ENCODE measurements at places on chromosomes 12 and 14. TPM values are rescaled to one million over a fixed set of nuclear protein-coding genes. Genes with fewer than 3 reads are reported as not detected.

DNA sequence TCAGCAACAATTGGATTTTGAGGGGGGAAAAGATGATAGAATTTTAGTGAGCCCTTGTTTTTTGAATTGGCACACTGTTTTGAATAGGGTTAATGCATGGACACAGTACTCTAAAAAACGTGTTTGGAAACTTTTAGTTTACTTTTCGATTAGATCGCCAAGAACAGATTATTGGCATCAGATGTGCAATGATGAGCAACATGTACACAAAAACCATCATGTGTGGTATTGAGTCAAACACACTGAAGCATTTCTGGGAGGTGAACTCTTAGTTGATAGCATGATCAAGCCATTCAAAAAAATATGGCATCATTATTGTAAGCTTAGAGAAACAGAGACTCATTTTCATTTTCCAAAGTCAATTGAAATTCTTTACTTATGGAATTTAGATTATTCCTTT, 329.2 kb downstream of the ADAMTS20 start:
- no peak overlapping the region for H3K27ac ChIP-seq
- no peak for DNase-seq
- peaks cover 8% of the 10 kb centered on the region for H3K4me1 ChIP-seq
- no peaks in the 10 kb centered on the region for H3K27me3 ChIP-seq
- H3K36me3 ChIP-seq = peaks cover 18% of the 10 kb centered on the region
- no peak overlapping the region for H3K4me3 ChIP-seq

DNA sequence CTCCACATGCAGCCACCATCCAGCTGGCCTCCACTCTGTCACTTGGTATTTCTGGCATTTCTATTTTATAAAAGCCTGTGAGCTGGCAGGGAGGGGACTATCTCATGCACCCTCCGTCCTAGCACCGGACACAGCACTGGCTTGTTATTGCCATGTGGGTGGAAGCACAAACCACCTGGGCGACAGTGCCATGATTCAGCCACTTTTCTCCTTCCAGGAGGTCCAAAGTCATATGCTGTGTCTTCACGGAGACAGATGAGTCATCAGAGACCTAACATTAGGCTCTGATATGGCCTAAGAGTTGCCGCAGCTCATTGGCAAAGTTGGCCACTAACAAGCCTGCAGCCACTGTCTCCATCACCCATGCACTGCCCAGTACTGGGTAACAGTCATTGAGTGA, 1123.0 kb downstream of the VRK1 start:
- H3K4me3 ChIP-seq = no peak overlapping the region
- H3K36me3 ChIP-seq = 0 out of 2 replicates have a peak, but pooled peaks cover 2% of the 10 kb centered on the region
- no peak overlapping the region for H3K27ac ChIP-seq
- no peaks in the 10 kb centered on the region for H3K27me3 ChIP-seq

DNA sequence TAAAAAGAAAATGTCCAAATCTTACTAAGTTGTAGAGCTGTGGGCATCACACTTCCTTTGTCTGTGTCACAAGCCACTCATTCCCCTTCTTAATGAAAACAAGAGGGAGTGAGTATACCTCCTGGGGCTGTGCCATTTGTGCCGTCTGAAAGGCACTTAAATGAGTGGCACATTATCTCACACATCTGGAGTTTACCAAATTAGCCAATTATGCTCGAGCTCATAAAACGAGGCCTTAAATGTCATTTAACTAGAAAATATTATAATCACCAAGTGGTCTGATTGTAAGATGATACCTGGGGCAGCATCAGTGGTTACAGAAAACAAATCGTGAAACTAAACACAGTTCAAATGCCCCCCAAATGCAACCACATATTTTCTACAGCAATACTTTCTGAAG, 146.1 kb downstream of the PAX9 start:
- H3K27me3 ChIP-seq = no peaks in the 10 kb centered on the region
- no peak for DNase-seq
- H3K4me3 ChIP-seq = no peak overlapping the region
- H3K36me3 ChIP-seq = no peaks in the 10 kb centered on the region
- peaks cover 21% of the 10 kb centered on the region for H3K4me1 ChIP-seq
- no peak overlapping the region for H3K27ac ChIP-seq

- H3K4me1 ChIP-seq = peaks cover 18% of the 10 kb centered on the region
- no peaks in the 10 kb centered on the region for H3K27me3 ChIP-seq
- DNase-seq = peak; percentile 49
- no peak overlapping the region for H3K27ac ChIP-seq
These were observed 26.8 kb downstream of the DGLUCY start for GRCh38 chr14:91140672-91141071.

DNA sequence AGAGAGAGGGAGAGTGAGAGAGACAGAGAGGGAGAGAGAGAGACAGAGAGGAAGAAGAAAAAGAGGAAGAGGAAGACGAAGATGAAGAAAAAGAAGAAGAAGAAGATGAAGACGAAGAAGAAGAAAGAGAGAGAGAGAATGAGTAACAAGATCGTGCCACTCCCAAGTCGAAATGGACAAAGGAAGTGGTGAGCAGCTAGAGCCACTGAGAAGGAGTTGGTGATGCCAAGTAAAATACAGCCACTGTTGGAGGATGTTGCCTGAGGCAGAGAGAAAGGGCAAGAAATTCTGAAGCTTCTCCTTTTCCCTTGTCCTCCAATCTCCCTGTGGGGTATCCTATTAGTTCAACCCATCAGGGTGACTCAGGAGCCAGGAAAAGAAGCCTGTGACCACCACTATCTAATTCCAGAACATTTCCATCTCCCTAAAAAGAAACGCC, 12.5 kb upstream of the ANAPC5 start:
- H3K27me3 ChIP-seq = peaks cover 12% of the 10 kb centered on the region
- no peaks in the 10 kb centered on the region for H3K36me3 ChIP-seq
- no peak overlapping the region for H3K4me3 ChIP-seq
- no peak for DNase-seq
- no peaks in the 10 kb centered on the region for H3K4me1 ChIP-seq

DNA sequence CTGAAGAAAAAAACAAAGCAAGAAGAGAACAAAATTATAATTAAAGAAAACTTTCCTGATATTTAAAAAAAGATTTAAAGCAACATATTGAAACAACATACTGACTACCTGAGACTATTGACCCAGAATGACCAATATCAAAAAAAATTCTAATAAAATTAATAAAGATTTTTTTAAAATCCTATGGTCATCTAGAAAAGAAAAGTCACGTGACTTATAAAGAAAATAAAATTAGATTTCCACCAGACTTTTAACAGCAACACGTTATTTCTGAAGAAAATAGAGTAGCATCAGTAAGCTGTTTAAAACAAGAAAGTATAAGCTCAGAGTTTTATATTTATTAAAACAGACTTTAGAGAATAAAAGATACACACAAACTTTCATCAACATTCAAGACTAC, 238.0 kb downstream of the C12orf42 start:
- no peak overlapping the region for H3K27ac ChIP-seq
- DNase-seq = no peak
- no peaks in the 10 kb centered on the region for H3K27me3 ChIP-seq

DNA sequence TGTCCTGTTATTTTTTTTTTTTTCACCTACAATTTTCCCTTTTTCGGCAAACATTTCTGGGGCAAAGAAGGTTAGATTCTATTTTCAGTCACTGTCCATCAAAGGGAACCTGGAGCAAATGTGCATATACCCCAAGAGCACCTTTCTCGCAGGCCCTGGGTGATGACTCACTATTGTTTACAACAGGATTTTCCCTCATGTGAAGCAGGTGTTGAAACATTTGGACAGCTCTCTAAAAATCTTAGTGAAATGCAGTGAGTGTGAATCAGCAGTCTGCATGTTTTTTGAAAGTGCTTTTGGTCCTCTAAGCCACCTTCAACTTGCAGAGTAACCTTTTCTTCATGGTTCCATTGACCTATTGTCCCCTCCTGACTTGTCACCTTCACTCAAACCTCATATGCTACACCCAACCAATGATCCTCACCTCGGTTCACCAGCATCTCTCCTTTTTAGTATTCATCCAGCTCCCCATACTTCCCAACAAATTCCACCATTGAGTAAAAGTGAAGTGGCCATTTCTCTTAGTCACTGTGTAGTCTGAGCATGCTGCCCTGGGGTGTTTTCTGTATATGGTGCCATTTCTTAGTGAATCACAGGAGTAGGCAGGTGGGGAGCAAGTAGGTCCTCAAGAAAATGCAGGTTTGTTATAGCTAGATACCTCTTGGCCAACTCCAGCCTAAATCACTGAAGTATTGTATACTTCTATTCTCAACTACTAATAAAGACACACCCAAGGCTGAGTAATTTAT, 260.2 kb downstream of the BMP4 start:
- no peaks in the 10 kb centered on the region for H3K4me1 ChIP-seq
- H3K27me3 ChIP-seq = no peaks in the 10 kb centered on the region
- no peak for DNase-seq
- no peak overlapping the region for H3K27ac ChIP-seq
- H3K36me3 ChIP-seq = no peaks in the 10 kb centered on the region

DNA sequence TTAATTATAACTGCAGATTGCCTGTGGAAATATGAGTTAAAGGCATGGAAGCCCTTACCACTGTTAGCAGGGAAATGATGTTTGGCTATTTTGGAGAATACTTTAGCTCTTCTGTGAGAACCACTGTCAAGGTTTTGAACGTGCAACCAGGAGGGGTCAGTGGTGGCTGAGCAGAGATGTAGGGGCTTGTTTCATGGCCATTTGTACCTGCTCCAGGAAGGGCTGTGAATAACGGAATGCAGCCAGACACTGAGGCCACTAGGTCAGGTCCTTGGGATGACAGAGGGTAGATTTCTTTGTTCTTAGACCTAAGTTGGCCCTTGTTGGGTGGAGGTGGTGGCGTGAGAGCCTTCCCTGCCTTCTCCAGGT, 8.3 kb downstream of the TRAF3 start:
- no peak for DNase-seq
- H3K4me1 ChIP-seq = peaks cover 20% of the 10 kb centered on the region
- H3K36me3 ChIP-seq = no peaks in the 10 kb centered on the region
- H3K27ac ChIP-seq = no peak overlapping the region

DNA sequence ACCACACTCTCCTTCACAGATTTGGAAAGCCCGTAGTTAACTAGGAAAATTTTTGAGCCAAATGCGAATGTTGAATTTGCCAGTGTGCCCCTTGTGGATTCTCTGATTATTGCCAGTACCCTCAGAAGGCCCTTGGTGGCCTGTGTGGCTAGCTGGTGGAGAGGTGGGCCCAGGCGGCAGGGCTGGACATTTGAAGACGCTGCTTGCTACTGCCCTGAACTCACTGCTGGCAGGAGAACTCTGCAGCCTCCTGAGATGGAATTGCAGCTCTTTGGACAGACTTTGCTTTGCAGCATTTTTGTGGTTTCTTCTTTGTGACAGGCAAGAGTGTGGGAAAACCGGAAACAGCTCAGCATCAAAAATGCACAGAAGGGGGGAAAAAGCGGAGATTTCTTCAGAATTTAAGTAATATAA, 97.6 kb downstream of the TGFB3 start:
- H3K4me3 ChIP-seq = no peak overlapping the region
- H3K4me1 ChIP-seq = peaks cover 21% of the 10 kb centered on the region
- 0 out of 2 replicates have a peak overlapping the region, but pooled peaks have one; percentile 35 for H3K27ac ChIP-seq
- no peaks in the 10 kb centered on the region for H3K27me3 ChIP-seq
- DNase-seq = no peak

- H3K27ac ChIP-seq = no peak overlapping the region
- H3K4me3 ChIP-seq = no peak overlapping the region
- DNase-seq = no peak
- no peaks in the 10 kb centered on the region for H3K36me3 ChIP-seq
- no peaks in the 10 kb centered on the region for H3K27me3 ChIP-seq
These were observed 75.8 kb downstream of the C12orf50 start for GRCh38 chr12:87953256-87953860.

GRCh38 chr14:95928751-95929150, 52.1 kb downstream of the TUNAR start:
- H3K27ac ChIP-seq = peak overlapping the region; percentile 25
- DNase-seq = no peak
- peaks cover 1% of the 10 kb centered on the region for H3K36me3 ChIP-seq
- H3K27me3 ChIP-seq = peaks cover 3% of the 10 kb centered on the region
- no peak overlapping the region for H3K4me3 ChIP-seq

GRCh38 chr14:52877628-52878027, 73.2 kb downstream of the FERMT2 start:
- no peak overlapping the region for H3K4me3 ChIP-seq
- no peaks in the 10 kb centered on the region for H3K27me3 ChIP-seq
- H3K4me1 ChIP-seq = peaks cover 64% of the 10 kb centered on the region
- H3K27ac ChIP-seq = peak overlapping the region; percentile 42
- DNase-seq = no peak

GRCh38 chr14:103705118-103705503, 10.1 kb downstream of the XRCC3 start:
- H3K4me3 ChIP-seq = no peak overlapping the region
- peaks cover 3% of the 10 kb centered on the region for H3K4me1 ChIP-seq
- peaks cover 40% of the 10 kb centered on the region for H3K36me3 ChIP-seq

GRCh38 chr12:131085125-131085815, 131.6 kb downstream of the ADGRD1 start:
- DNase-seq = peak; percentile 5
- H3K27me3 ChIP-seq = no peaks in the 10 kb centered on the region
- no peaks in the 10 kb centered on the region for H3K36me3 ChIP-seq

GRCh38 chr12:1719139-1719538, 28.3 kb downstream of the ADIPOR2 start:
- H3K27me3 ChIP-seq = no peaks in the 10 kb centered on the region
- peaks cover 15% of the 10 kb centered on the region for H3K4me1 ChIP-seq
- H3K4me3 ChIP-seq = no peak overlapping the region
- no peak overlapping the region for H3K27ac ChIP-seq
- peaks cover 39% of the 10 kb centered on the region for H3K36me3 ChIP-seq

GLT8D2 gene
- 10.2 TPM for total RNA-seq

CMKLR1 gene
- 1.4 TPM for total RNA-seq

CD4 gene
- total RNA-seq = 2.7 TPM

EMC9 gene
- 44.4 TPM for total RNA-seq

KRT82 gene
- total RNA-seq = not detected

Data from WTC11 (cell line).